Stimulated activated CD4-positive, alpha-beta T cell treated with anti-CD3 and anti-CD28 coated beads, Interleukin-4, amount 100 ng/mL, for 24 hours (primary cell): ENCODE measurements at places on chromosomes 4 and X.

DNA sequence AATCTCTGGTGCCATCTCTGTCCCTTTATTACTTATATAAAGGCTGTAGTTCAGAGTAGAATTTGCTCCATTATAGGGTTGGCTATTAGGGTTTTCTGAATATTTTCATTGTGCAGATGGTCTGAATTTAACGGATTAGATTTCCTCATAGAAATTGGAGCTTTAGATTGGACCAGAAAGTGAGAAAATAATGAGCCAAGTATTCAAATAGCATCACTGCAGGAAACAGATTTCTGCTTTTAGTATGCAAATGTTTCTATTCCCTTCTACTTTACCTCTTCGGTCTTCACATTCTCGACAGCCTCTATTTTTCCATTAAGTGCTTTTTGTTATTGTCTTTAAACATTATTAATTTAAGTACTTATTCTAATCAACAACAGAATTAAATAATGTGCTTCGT lies 55.4 kb downstream of the TRIM2 start:
- no peak for DNase-seq

GRCh38 chr4:70994069-70994366 lies 569 bp downstream of the DCK start:
- no peak for DNase-seq

DNA sequence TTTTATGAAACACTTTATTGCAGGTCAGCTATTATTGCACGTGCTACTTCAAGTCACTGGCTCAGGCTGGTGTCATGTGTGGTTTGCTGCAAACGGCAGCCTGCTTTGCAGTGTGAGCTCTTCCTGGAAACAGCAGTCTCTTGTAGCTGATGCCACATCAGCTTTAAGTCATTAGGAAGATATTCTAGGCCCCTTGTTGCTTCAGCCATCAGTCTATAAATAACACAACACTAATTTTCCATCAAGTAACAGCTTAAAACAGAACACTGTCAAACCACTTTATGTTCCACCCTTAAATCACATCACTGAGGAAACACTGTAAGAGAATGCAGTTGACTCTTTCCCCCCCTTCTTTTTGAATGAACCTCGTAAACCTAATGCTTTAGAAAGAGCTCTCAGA lies 93.8 kb downstream of the GATB start:
- DNase-seq: no peak

DNA sequence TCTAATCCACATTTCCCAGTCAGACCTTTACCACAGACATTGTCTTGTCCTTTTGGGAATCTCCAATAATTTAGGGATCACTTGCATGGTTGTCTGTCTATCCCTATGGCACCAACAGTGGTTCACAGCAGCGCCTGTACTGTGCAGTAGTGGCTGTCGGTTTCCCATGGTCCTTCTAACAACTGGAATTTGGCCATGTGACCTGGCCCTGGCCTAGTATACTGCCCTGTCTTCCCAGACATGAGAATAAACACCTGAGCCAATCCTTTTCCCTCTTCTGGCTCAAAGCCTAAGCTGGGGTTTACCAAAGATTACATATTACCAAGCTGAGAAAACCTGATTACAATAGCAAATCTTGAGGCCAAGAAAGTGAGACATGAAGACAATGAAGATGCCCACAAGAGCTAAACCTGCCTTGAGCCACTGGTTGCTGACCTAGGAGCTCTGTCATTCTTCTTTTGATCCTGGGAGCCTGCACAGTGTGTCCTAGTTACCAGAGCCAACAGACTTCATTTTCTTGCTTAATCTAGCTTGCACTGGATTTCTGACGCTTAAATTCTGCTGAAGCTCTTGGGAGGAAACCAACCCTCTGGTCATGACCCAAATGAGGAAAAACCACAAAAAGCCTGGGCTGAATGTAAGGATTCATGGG lies 92.1 kb downstream of the SCD5 start:
- no peak for DNase-seq

- DNase-seq: no peak
Observed at GRCh38 chrX:926991-927390, 285.5 kb downstream of the CRLF2 start.
